NCI-H774 (cell line): ENCODE measurements at places on chromosomes 6 and 20.

GRCh38 chr6:158059108-158059507 is 77.4 kb downstream of the SYNJ2 start:
- no peak for DNase-seq

DNA sequence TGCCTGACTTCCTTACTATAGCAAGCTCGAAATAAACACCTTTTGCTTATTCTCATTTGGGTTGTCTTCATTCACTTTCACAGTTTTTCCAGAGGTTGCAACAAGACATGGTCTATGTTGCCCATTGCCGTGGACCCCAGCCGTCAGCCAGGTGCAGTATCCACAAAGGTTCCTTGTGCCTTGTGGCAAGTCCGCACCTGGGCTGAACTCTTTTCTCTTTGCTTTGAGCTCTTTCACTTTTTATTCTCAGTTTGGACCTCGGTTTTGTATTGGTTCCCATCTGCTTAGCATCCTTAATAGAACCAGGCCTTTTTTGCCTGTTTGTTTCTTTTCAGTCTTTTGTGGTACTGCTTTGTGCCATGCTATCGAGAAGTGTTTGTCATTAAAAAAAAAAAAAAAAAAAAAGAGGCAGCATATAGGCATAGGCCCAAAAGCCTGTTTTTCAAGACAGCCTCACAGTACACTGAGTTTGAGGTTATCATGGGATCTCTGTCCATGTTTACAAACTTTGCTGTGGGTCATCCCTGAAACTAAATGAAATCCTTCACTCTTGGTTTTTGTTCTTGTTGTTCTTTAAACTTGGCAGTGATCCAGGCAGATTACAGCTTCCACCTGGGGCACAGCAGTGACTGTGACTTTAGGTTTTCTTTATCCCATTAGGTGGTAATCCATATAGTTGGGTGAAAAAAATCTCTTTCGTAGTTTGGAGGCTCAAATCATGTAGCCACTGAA is 33.3 kb downstream of the GSTA3 start:
- DNase-seq: no peak

DNA sequence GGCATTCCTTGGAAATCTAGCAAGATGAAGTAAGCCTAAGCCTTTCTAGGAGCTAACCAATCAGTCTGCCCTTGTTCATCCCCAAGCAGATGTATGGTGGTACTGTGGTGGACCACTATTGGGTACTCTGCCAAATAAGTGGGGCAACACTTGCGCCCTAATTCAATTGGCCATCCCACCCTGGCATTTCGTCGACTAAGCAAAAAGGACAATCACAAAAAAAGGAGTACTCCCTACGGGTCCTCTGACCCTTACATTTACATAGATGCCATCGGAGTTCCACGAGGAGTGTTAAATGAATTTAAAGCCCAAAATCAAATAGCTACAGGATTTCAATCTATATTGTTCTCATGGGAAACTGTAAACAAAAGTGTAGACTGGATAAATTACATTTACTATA is 19.5 kb downstream of the CHD6 start:
- DNase-seq: no peak

- no peak for DNase-seq
These were observed 18.6 kb downstream of the SCML4 start for GRCh38 chr6:107805504-107805903.
